Suppressor macrophage treated with lipopolysaccharide for 1 hour (primary cell): ENCODE measurements at places on chromosomes 1 and 21.

- no peak for DNase-seq
Observed at GRCh38 chr1:210301615-210302000, 27.1 kb upstream of the HHAT start.

DNA sequence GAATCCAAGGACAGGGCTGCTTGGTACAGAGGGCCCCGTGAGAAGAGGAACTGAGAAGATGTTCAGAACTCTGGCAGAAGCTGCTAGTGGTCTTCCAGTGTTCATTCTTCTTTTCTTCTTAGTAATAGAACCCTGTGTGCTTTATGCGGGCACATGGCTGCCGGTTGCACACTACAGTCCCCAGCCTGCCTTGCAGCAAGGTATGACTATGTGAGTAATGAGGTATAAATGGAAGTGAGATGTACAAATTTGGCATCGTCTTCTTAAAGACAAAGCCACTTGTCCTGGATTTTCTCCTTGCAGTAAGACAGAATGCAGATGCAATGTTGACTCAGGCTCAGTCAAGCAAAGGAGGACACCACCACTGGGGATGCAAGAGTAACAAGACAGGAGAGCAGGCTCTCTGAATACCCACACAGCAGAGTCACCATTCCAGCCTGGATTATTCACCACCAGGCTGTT, 15.0 kb upstream of the ATP1B1 start:
- DNase-seq: no peak

DNA sequence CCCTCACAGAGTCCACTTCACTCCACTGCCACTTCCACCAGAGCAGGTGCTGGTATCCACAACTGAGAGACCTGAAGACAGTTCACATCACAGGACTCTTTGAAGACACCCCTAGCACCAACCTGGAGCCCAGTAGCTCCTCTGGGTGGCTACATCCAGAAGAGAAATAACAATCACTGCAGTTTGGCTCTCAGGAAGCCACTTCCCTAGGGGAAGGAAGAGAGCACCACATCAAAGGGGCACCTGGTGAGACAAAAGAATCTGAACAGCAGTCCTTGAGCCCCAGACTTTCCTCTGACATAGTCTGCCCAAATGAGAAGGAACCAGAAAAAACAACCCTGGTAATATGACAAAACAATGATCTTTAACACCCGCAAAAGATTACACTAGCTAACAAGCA, 113.2 kb downstream of the TENT5C start:
- DNase-seq: no peak

DNA sequence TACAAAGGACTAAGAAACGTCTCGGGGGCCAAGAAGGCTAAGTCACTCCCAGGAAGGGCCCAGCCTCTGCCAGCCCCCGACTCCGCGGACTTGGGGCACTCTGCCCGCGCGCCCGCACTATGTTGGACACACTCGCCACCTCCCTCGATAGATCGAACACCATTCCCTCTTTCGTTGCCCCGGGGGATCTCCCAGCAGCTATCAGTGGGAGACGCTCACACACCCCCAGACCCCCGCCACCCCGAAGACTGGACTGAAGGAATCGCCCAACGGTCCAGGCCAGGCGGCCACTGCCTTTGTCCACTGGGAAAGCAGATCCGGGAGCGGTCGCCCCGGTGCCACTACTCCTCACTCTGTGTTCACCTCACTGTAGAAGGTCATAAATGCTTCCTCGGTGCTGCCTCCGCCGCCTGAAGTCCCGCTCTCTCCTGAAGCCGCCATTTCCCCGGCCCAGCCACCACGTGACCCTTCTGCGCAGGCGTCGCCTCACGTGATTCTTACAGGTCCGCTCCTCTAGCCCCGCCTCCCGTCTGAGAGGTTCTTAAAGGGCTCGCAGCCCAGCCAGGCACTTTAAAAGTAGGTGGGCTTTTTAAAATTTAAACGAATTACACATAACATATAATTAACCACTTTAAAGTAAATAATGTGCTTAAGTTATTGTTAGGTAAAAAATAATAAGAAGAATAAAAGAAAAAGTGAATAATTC, at the start of gene DNAJC8:
TSS of gene DNAJC8 (minus strand) at position 472 of the 706 bp plus-strand sequence. CDS start at position 441, 31 bp downstream.
- DNase-seq: peak; percentile 90

GRCh38 chr1:34973326-34973725, 11.8 kb downstream of the TMEM35B start:
- no peak for DNase-seq

DNA sequence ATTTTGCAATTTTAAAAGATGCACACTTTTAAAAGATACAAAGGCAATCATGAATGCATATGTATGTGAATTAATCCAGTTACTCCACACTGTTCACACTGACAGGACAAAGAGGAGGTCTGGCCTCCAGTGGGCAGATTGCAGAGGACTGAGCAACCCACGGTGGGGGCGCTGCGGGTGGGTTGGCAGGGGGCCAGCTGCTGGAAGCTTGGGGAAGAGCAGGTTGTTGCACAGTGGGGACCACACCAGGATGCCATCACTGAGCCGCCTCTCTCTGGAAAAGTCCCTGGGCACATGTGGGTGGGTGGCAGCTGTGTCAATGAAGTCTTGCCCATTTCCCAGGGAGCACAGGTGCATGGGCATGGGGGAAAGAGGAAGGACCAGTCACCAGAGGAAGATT, 12.7 kb upstream of the PADI4 start:
- DNase-seq: peak; percentile 23

DNA sequence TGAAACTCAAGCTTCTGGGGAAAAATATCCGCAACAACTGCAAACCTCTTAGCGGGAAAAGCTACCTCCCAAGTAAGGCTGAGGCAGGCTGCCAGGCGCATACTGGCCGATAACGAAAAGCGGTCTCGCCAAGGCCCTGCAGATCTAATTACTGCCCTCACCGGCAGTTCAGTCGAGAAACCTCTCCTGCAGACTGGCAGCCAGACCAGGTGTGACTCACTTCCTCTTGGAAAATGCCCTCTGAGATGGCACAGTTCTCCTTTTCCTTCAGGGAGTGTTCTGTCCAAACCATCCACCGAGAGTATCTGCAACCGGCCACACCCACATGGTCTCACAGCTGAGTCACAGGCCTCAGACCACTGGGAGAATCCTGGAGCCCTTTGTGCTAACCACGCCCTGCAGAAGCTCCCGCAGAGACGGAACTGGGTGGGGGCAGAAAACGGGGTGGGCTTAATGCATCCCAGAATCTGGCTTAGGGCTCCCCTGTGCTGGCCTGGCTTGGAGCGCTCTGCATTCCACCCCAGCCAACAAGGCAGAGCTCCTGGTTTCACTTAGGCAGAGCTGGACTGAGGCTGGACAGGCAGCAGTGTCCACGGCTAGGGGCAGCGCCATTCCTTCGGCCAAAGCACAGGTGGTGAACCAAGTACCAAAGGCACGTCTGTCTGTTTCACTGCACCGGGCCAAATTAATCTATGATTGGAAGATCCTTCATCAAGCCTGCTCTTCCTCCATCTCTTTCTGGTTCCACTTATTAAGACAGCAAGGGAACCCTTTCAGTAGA, 1.2 kb downstream of the S100A10 start:
- peak; percentile 98 for DNase-seq

DNA sequence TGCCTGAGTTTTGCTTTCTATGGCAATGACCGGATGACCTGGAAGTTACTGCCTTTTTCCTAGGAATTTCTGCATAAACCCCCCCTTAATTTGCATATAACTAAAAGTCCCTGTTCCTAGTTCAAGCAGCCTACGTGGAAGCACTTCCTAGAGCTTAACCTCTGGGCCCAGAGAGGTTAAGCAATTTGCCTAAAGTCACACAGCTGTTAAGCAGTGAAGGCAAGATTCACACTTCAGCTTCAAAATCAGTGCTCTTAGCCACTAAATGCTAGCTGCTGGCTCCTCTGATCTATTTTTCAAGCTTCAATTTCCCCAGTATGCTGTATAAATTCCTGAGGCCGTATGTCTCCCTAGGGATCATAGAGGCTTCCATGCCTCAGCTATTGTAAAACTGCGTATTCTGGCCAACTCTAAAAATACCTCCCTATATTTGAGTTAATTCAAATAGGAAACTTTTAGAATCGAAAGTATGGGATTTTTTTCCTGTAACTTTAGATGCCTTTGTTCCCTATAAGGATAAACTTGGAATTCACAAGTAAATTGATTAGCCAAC, 53.1 kb upstream of the CD5L start:
- DNase-seq: peak; percentile 16

DNA sequence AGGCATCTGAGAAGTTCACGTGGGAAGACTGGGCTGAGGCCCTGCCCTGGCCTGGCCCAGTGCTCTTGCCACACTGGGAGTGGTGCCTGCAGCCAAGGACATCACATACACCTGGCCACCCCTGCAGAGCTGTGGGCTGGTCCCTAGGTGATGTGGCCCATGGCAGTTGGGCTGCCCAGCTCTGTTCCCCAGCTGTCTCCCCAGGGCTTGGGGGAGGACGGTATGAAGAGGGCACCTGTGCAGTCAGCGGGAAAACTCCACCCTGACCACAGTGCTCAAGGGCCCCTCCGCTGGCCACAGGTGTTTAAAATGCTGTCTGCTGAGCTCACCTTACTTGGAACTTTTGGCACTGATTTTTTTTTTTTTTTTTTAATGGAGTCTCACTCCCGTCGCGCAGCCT, 120.4 kb upstream of the SLC25A33 start:
- no peak for DNase-seq

DNA sequence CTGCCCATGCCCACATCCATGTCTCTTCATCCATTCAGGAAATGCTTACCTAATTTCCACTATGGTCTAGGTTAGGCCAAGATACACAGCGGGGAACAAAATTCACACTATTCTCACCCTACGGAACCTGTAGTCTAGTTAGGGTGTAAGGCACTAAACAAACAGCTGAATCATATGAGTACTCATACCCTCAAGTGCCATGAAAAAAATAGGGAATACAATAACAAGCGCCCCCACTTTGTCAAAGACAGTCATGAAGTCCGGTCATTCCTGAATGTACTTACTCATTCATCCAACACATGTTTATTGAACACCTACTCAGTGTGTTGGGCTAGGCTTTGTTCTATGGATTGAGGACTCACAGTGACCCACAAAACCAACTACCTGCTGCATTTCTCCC, 6.2 kb upstream of the FYB2 start:
- no peak for DNase-seq

DNA sequence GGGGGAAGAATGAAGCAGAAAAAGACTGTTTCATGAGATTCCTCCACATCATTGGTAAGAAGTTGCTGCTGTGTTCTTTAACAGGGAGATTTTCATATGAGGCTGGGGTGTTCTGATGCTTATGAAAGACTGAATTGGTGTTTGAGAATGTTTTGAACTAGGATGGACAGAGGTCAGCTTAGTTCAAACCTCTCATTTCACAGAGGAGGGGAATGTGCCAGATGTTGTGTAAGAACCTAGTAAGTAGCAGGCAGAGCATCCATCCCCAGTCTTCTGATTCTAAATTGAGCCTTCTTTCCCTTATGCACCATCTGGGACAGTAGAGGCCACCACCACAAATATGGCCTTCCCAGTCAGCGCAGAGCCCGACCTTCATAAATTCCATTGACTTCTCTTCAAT, 43.7 kb downstream of the SAMD13 start:
- DNase-seq: no peak

DNA sequence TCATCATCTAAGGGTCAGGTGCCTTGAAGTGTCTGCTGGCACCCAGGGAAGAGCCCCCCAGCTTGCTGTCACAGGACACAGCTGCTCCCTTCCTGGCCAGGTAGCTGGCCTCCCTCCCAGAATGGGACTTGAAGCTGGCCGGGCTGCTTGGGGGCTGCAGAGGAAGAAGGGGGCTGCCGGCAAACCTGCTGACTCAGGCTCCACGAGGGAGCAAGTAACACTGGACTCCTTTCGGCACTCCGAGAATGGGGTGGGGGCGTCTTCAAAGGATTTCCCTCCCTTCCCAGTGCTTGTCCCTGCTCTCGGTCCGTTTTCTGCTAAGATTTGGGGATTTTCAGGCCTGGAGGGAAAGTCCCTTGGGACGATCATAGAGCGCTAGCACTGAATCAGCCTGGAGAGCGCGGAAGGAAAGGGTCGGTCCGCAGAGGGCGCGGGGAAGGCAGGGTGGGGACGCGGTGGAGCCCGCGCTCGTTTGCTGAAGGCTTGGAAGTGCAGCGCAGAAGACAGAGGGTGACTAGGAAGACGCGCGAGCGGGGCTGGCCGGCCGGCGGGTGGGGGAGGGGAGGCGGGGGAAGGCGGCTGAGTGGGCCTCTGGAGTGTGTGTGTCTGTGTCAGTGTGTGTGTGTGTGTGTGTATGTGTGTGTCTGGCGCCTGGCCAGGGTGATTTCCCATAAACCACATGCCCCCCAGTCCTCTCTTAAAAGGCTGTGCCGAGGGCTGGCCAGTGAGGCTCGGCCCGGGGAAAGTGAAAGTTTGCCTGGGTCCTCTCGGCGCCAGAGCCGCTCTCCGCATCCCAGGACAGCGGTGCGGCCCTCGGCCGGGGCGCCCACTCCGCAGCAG, at the start of gene CSF1:
TSS of gene CSF1 (plus strand) at position 727 of the 840 bp plus-strand sequence. CDS start 175 bp downstream, outside the sequence.
- DNase-seq: peak; percentile 91

GRCh38 chr1:158506369-158506987, 34.5 kb downstream of the OR10R2 start:
- peak; percentile 71 for DNase-seq

- peak; percentile 55 for DNase-seq
Observed at GRCh38 chr1:151175863-151176262, at the start of gene TMOD4. TMOD4 (minus strand) TSS chr1:151175981; CDS start chr1:151174875, 1,106 bp downstream.

GRCh38 chr1:227741166-227741870, 6.1 kb downstream of the SNAP47 start:
- DNase-seq: no peak

GRCh38 chr21:36694031-36694515, 4.8 kb upstream of the SIM2 start:
- no peak for DNase-seq

GRCh38 chr1:98422816-98423215, 238.7 kb upstream of the SNX7 start:
- DNase-seq: no peak

GRCh38 chr1:196608390-196609369, at the start of gene KCNT2:
KCNT2 (minus strand) TSS chr1:196608440; CDS start chr1:196608309, 131 bp downstream.
- DNase-seq: peak; percentile 39

DNA sequence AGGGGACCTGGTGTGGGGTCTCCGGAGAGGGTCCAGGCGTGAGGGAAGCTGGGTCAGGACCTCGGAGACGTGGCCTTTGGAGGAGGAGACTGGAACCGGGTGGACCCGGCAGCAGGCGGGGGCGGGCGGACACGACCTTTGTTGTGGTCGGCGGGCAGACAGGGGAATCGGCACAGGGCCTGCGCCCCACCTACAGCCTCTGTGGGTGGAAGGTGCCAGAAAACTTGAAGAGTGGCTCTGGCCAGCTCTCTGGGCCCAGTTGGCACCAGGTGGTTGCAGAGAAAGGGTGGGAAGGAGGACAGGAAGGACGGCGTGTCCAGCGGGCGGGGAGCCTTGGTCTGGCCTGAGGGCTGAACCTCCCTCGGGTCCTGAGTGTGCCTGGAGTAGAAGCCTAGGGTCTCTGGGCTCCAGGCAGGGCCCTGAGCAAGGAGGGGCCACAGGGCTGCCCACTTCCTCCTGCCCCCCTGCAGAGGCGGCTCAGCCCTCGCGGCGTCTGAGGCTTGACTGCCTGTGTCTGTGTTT, 7.7 kb upstream of the TTLL10 start:
- no peak for DNase-seq
